ENCODE measurements at places on chromosomes 1 and 21. TPM values are rescaled to one million over a fixed set of nuclear protein-coding genes. Genes with fewer than 3 reads are reported as not detected.

DNA sequence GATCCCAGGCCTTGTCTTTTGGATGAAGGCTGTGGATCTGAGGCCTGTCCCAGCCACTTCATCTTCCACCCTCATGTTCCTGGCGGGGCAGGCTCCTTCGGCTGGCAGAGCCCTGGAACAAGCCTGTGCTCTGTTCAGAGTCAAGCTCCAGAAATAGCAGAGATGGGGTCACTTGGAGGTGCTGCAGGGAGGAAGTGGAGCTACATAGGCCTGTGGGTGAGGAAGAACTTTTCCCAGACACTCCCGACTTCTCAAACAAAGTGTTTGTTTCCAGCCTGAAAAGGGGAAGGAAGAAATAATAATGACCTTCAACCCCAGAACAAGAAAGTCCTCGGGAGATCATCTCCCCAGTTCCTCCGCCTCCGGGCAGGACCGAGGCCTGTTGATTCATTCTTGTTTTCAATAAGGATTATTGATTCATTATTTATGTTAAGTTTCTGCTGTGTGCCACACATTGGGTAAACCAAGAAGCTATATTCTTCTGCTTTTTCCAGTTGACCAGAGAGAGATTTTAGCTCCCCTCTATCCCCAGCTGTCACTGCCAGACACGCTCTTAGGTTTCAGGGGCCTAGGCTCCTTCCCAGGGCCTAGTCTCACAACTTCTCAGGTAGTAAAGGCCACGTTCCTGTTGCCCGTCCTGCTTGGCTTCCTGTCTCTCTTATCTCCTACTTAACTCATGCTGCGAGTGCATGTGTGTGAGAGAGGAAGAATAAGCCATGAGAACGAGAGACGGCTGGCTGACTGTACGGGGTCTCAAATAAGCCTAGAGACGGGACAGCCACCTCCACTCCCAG, 16.9 kb downstream of the IKBKE start:
- DNase-seq: no peak

The OR2L13 gene
- not detected for total RNA-seq

DNA sequence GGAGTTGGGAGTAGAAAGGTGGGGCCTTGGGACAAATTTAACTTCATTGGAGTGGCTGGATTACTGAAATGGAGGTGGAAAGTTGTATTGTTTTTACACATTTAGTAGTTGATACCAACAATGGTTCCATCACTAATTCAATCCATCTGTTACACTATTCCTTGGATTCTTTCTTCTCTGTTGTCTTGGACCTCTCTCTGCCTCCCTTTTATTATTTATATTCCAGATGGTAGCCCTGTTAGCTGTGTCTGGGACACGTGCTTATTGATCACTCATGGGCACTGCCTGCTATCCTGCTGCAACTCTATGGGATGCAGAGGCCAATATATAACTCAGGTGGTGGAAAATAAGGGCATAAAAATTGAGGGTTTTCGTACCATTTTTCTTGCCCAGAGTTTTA, 346.3 kb downstream of the PAPPA2 start:
- DNase-seq: no peak

DNA sequence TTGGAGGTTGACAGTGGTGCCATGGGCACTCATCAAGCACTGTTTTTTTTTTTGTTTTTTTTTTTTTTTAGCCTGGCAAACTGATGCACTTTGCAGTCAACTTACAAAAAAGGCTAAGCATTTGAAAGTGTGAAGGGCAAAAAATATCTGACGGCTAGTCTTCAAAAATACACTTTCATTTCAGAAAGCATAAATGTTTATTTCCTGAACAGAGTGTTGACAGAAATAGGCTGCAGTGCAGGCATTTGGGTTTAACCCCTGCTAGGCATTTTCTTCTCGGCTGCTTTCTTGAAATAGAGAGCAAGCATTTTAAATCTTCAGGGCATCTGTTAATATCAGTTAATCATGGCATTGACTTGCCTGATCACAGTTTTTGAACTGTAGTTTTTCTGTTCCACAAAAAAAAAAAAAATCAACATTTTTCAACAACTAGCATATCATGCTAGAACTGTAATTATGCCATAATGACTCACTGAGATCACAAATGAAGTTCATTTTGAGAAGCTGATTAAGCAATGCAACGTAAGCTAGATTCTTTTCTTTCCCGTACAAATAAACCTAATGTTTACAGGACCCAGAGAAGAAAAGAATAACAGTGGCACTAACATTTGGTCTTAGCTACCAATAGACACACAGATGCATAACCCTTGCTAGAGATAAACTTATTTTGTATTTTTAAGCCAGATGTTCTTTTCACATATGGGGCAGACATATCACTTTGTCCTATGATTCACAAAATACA, 100.4 kb upstream of the USH2A start:
- DNase-seq: no peak

- no peak for DNase-seq
Measured at GRCh38 chr1:29083317-29084195, 40.1 kb downstream of the TMEM200B start.
